ENCODE measurements at places on chromosomes 13 and 19.

- no peak for DNase-seq
These were observed 55.9 kb upstream of the LATS2 start for GRCh38 chr13:21117104-21117809.

DNA sequence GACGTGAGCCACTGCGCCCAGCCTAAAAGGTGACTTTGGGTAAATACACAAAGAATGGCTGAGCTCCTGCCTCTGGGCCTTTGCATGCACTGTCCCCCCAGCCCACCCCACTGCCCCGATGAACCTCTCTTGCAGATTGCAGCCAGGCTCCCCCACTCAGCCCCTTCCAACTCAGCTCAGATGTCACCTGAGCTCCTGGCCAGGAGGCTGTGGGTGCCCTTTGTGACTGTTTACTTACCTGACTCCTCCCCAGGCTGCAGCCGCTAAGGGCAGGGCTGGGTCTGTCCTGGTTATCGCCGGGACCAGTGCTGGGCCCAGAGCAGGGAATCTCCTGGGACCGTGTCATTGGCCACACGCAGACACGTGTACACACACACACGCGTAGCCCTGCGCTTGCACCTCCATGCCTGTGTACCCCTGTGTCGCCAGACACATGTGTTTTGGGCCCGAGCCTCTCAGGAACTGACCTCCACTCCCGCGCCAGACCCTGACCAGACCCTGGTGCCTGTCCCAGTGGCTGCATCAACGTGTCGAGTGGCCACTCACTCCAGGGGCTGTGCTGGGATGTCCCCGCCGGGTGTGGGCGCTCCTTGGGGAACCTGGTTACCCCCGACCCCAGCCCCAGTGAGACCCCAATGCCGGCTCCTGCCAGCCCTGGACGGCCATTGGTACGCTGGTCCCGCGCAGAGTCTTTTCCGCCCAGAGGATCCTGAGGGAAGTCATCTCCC is 18.7 kb downstream of the EFNA2 start:
- no peak for DNase-seq

DNA sequence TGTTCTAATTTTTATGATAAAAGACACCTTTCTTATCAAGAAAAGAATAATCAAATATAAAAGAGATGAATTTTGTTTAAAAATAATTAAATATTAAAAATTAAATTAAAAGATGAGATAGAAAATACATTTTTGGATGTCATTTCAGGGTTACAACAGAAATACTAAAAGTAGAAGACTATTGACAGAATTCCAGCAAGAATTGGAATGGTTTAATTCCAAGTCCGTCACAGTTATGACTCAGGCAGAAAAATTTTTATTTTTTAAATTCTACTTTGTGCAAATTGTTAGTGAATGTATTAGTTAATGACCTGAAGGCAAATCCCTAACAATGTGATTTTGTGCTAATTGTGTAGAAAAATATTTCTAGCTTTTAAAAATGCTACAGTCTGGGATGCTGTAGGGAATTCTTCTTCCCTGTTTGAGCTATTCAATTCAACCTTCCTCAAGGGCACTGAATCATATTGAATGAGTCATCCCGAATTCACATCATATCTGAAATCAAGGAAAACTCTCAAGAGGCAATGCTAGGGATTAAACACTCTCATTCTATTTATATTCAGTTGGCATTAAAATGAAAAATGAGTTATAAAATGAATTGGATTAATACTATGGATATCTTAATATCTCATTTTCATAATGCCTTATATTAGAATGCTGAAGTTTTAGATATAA is 633.5 kb upstream of the ATXN8OS start:
- no peak for DNase-seq

DNA sequence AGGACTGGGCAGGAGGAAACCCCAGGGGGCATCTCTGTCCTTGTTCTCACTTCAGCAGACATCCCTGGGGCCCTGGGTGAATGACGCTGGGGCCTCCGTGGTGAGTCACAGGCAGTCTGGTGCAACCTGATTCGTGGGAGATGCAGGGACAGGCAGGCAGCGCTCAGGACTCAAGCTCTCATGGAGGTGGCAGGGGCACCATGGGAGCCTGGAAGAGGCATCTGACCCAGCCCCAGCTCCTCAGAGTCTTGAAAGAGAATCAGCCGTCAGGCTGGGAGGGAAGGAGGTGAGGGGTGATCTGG is 14.0 kb upstream of the PTOV1 start:
- no peak for DNase-seq

DNA sequence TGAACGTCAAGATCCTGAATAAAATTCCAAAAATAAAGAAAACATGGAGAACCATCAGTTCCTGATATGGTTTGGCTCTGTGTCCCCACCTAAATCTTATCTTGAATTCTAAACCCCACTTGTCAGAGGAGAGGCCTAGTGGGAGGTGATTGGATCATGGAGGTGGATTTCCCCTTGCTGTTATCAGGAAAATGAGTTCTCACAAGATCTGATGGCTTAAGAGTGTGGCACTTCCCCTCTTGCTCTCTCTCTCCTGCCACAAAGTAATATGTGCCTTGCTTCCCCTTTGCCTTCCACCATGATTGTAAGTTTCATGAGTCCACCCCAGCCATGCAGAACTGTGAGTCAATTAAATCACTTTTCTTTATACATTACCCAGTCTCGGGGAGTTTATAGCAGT is 827.4 kb downstream of the GPC5 start:
- no peak for DNase-seq

DNA sequence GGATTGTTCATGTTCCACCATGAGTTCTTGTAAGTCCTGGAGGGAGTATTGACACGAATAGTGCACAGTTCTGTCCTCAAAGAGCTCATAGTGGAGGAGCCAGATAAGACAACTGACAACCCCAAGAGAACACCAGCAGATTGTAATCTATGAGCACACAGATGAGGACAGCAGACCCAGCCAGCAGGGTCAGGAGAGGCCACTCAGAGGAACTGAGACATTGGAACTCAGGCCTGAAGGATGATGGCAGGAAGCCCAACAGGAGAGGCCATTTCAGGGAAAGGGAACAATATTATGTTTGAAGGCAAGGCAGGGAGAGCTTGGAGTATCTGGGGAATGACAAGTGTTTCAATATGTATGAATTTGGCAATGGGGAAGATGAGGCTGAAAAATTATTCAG is 63.7 kb upstream of the IPO5 start:
- no peak for DNase-seq
